Endothelial cell of umbilical vein (primary cell): ENCODE measurements at places on chromosomes 4 and X.

DNA sequence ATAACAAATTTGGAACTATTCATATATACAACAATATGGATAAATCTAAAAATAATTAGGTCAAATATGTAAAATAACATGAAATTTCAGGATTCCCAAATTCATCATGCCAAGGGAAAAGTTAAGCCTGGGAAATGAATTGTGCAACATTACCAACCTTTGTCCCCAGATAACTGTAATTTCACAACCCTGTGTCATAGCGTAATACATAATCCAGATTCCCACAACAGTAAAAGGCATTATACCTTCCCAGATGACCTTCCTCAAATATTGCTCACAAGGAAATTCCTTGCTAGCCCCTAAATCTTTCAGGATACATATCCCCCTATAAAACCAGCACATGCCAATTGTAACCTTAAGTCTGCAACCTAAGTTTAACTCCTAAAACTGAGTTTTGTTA lies 32.9 kb upstream of the RAB40A start:
- DNase-seq: no peak

DNA sequence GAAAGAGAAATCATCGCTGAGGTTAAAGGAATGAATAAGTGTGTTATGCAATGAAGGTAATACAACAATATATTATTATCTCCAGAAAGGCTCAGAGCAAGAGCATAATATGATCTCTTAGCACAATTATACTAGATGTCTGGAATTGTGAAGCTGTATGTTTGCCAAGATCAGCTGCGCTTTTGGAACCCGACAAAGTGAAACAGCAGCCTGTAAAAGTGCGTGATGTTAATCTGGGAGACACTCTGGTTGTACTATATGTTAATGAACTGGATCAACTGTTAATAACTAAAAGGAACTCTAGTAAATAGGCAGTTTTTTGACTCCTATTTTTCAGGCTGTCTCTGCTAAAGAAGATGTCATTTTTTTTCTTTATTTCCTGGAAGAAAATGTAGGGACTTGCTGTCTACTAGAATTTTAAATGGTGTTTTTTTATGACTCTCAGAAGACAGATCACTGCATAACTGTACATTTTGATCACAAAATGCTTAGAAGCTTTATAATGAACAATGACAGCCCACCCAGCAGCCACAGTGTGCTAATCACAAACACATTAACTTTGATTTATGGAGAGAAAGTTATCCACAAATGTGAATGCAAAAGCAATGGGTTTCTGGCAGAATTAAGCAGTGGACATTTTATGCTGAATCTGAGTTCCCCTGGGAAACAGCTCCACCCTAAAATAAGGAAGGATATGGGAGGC lies 50.2 kb downstream of the UGT2B28 start:
- DNase-seq: no peak

DNA sequence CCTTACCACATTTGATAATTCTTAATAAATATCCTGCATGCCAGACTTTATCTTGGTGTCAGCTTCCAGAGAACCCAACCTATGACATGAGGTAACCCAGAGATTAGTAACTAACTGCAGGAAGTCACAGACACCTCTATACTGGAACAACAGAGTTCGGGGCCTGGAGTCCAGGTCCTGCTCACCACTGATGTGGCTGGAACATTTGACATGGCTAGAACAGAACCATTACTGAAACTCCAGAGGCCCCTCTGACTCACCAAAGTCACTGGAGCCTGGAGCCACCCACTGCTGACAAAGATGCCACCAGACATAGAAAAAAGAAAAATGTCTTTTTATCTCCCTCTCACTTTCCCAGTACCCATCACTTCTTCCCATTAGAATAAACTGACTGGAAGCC lies 403.7 kb downstream of the MID1IP1 start:
- DNase-seq: no peak

DNA sequence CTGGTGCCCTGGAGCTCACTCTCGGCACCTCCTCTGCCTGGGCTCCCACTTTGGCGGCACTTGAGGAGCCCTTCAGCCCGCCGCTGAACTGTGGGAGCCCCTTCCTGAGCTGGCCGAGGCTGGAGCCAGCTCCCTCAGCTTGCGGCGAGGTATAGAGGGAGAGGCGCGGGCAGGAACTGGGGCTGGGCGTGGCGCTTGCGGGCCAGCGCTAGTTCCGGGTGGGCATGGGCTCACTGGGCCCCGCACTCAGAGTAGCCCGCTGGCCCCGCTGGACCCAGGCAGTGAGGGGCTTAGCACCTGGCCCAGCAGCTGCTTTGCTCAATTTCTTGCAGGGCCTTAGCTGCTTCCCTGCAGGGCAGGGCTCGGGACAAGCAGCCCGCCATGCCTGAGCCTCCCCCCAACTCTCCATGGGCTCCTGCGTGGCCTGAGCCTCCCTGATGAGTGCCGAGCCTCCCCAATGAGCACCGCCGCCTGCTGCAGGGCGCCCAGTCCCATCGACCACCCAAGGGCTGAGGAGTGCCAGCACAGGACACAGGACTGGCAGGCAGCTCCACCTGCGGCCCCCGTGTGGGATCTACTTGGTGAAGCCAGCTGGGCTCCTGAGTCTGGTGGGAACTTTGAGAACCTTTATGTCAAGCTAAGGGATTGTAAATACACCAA lies 26.7 kb upstream of the FAM90A26 start:
- DNase-seq: no peak

DNA sequence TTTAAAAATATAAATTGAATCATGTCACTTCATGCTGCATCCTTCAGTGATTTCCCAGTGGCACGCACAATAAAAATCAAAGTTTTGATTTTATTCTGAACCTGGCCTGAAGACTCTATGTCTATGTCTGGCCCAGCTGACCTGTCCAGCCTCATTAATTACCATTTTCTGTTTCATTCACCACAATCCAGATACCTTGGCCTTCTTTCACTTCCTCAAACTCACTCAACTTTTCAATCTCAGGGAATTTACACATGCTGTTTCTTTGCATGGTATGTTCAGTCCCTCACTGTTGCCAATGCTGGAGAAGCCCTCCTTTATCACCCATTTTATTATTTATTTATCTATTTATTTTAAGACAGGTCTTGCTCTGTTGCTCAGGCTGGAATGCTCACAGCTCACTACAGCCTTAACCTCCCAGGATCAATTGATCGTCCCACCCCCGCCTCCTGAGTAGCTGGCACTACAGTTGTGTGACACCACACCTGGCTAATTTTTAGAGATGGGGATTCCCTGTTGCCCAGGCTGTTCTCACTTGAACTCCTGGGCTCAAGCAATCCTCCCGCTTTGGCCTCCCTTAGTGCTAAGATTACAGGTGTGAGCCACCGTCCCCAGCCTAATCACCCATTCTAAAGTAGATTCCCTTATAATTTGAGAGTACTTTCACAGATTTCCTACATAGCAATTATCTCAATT lies 43.1 kb downstream of the ZGRF1 start:
- DNase-seq: no peak

GRCh38 chrX:81957900-81958545 lies 756.1 kb downstream of the SH3BGRL start:
- no peak for DNase-seq

- DNase-seq: no peak
Observed at GRCh38 chr4:73621357-73621756, 1.1 kb upstream of the RASSF6 start.

DNA sequence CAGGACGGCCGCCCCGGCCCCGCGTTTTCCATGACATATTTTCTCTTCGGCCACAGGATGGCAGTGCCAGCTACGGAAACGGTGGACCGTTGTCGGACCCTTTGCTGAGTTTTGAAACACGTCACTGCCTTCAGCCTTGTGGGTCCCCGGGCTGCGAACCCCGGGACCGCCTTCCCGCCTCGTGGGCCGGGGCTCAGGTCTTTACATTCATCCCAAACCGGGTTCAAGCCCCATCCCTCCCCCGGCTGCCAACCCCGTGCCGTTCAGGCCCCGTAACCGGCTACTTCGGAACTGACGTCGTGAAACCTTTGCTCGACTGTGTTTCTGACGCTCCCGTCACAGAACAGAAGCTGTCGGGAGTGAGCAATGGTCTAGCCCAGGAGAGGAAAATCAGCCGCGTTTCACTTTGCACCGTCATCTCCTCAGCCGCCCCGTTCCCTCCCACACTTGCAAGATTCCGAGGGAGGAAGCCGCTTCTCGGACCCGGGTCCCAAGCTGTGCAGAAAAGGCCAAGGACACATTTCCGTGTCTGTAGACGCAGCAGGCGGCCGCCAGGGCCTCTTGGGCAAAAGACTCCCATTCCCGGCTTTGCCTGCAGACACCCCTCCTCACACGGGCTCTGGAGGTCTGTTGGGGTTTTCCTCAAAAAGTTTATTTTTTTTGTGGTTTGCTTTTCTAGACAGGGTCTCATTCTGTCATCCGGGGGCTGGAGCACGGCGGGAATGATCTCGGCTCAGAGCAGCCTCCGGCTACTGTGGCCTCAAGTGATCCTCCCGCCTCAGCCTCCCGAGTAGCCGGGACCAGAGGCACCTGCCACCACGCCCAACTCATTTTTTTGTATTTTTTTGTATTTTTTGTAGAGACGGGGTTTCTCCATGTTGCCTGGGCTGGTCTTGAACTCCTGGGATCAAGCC lies 41.4 kb upstream of the PPP2R3B start:
- DNase-seq: no peak

DNA sequence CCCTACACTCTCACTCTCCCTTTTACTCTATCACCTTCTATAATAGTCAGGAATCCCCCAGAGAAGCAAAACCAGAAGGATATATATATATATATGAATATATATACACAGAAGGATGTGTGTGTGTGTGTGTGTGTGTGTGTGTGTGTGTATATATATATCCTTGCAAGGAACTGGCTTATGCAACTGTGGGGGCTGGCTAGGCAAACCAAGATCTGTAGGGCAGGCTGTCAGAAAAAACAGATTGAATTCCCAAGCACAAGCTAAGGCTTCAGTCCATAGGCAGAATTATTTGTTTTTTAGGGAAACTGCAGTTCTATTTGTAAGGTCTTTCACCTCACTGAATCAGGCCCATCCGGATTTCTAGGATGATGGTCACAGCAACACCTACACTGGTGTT lies 13.0 kb upstream of the KLHL2 start:
- DNase-seq: no peak

DNA sequence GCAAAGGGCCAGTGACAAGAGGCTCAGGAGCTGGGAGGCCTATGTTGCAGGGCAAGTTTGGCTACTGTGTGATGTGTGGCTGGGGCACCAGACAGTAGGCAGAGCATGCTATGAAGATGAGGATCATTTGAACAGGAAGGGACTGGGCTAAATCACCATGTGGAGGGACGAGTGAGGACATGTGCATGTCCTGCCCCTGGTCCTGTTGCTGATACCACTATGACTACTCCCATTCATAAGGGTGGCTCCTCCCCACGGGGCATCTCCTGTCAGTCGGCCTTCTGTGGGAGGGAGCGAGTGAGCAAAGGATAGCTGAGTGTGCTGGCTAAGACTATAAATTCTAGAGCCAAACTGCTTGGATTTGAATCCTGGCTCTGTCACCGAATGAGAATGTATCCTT lies 139.2 kb downstream of the TMEM164 start:
- DNase-seq: no peak

- no peak for DNase-seq
Observed at GRCh38 chr4:103853627-103854026, 133.8 kb upstream of the TACR3 start.

DNA sequence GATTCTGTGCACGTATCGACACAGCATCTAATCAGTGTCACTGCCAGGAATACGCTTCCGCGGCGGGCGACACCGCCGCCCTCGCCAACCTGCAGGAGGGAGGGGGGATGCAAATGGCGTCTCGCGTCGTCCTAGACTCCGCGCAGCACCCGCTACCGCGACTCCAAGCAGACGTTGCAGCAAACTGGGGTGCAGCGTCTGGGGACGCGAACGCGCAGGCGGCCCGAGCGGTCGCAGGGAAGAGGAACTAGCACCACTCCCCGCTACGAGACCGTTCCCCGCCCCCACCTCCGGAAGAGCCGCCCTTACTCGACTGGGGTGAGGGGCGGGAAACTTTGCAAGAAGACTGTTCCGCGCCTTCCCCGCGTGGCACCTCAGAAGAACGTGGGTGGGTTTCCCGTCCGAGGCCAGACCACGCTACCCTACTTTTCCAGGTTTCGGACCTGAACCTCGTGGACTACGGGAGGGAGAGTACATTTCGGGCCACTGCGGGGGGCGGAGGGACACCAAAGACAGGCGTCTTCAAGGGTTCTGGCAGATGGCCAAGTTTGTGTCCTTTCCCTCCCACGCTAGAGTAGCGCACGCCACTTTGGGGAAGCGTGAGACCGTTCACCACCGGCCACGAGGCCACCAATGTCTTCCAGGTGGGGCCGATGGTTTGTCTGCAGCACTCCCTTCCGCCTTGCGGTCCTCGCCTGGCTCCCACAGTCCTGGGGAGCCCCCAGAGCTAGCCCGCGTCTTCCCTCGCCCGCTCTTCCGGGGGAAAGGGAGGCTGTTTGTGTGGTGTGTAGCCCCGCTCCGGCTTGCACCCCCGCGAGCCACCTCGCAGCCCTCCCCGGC lies 78.0 kb upstream of the BCOR start:
- peak; percentile 42 for DNase-seq

- peak; percentile 81 for DNase-seq
Observed at GRCh38 chr4:146477054-146477453, 44.7 kb downstream of the SLC10A7 start.

- no peak for DNase-seq
Observed at GRCh38 chr4:88698519-88698918, 890 bp upstream of the NAP1L5 start.

DNA sequence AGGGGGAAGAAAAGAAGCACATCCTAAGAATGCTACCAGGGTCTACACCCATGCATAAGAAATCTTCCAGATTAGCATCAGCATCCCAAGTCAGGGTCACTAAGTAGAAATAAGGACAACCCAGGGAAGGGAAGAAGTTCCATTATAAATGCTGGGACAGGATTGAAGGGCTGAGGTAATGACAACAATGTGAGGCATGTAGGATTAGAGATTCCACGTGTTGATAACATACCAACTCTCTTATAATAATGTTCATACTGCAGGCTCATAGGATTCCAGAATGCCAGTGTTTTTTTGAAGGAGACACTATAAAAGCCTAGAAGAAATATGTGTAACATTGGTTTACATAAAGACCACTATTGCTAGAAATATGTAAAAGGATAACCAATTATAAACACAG lies 201.2 kb downstream of the MID1IP1 start:
- DNase-seq: no peak

GRCh38 chrX:19966056-19966455 lies 24.8 kb downstream of the BCLAF3 start:
- no peak for DNase-seq

DNA sequence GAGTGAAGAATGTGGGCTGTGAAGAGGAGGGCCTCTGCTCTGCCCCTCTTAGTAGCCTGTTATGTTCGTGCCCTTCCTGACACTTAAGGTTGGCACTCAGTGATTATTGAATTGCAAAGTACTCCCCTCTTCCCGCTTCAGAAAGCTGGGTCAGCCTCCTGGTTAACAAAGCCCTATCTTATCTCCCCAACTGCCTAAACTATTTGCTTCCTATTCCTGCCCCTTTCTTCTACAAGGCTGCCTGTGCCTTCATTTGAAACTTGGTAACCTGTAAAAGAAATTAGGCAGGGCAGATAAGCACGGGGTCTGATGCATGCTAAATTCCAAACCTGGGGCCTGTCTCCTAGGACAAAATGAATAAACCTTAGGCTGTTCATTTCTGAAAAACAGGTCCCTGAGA lies 23.1 kb upstream of the TMEM150C start:
- DNase-seq: no peak

- DNase-seq: no peak
Observed at GRCh38 chr4:107721436-107722100, 1.5 kb upstream of the PAPSS1 start.
